SJCRH30 (cell line): ENCODE measurements at places on chromosomes 11 and 22. TPM values are rescaled to one million over a fixed set of nuclear protein-coding genes. Genes with fewer than 3 reads are reported as not detected.
A peak's percentile ranks its signal among the peaks of the same experiment; 100 is the strongest.

- H3K4me1 ChIP-seq: no peaks in the 10 kb centered on the region
- DNase-seq: no peak
- no peak overlapping the region for H3K27ac ChIP-seq
These were observed 526.7 kb downstream of the NTM start for GRCh38 chr11:131896978-131897615.

DNA sequence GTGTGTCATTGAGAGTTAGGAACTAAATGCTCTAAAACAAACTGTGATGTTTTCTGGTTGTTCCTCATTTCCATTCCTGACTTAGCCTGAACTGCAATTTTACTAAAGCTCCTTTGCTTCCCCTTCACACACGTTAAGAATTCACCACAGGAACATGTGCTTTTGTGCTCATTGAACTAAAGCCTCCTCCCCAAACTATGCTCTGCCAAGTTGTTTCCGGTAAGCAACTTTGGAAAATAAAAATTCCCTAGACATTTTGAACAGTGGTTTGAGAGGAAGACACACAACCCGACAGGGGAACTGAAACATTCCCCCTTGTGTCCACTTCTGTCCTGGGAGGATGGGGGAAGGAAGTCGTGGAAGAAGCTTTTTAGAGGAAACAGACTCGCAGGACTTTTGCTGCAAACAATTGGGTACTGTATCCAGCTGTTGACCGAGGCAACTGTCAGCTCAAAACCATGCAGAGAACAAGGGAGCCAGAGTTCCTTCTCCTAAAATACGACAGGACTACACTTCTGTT is 66.9 kb downstream of the GAB2 start:
- peaks cover 22% of the 10 kb centered on the region for H3K4me1 ChIP-seq
- H3K27ac ChIP-seq: peak overlapping the region; percentile 79
- H3K27me3 ChIP-seq: no peaks in the 10 kb centered on the region
- no peaks in the 10 kb centered on the region for H3K36me3 ChIP-seq
- DNase-seq: peak; percentile 82
- peak overlapping the region; percentile 37 for H3K4me3 ChIP-seq

Gene DEUP1
- not detected in 2 replicates for total RNA-seq

Gene PKNOX2
- 13.1 and 15.1 TPM in 2 replicates for total RNA-seq

Gene NXPE2
- total RNA-seq: not detected in 2 replicates

Gene ZNF280A
- 1.8 and 1.9 TPM in 2 replicates for total RNA-seq
